ENCODE measurements at places on chromosomes 3 and 15.

- no peak for DNase-seq
Observed at GRCh38 chr3:143596957-143597642, 251.2 kb downstream of the SLC9A9 start.

GRCh38 chr3:4711680-4711992 lies 218.5 kb downstream of the ITPR1 start:
- DNase-seq: no peak

GRCh38 chr15:38795471-38796245 lies 231.0 kb upstream of the RASGRP1 start:
- DNase-seq: no peak

DNA sequence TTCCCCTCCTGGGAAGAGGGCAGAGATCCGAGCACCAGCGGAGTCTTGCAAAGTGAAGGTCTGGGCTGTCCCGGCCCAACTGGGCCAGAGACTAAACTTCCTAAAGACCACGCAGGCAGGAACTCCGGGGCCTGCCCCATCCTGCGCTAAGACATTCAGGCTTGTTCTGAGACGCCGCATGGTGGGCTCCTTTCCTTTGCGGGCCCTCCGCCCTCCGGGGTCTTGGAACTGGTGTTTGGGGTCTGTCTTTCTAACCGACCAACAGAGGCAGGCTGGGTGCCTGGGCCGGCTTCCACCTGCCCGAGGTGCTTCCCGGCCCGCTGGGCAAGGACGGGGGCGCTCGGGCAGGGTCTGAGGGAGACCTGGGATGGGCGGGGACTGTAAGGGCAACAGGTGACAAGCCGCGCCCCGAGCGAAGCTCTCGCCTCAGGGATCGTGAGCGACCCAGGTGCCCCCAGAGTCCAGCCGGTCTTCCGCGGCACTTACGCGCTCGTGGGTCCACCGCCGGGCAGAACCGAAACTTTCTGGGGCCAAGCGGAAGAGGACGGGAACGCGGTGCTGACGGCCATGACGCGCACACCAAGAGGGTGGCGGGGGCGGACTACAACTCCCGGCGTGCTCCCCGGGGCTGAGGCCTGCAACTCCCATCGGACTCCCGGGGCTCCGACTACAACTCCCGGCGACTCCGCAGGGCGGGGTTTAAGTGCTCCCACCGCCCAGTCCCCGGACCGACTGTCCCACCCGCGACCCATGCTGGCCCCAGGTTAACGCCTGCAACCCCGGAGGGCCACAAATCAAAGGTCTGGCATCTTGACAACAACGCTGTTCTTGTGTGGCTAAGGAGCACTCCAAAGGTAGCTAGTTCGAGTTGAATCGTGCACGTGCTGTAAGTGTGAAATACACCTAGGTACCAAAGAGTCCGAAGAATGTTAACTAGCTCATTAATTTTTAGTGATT lies at the start of gene FYCO1:
TSS of gene FYCO1 (minus strand) at position 589 of the 957 bp plus-strand sequence. CDS start 10,914 bp downstream, outside the sequence.
- DNase-seq: peak; percentile 94

GRCh38 chr3:197196192-197196591 lies 102.2 kb downstream of the DLG1 start:
- DNase-seq: no peak

DNA sequence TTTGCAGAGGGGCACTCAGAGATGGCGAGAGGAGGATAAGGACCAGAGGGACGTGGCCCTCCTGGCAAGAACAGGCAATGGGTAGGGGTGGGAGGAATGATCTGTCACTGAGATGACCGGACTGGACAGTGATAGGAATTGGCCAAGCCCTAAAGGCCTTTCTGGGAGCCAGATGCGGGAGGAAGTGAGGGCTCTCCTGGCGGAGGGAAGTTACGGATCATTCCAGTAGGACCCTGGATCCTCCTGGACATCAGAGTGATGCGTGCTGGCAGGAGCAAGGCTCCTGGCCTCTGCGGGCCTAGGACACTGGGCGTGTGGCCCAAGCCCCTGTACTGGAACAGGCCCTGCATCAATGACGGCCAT lies 23.4 kb downstream of the KIF7 start:
- DNase-seq: no peak
